Smooth muscle cell of bladder (primary cell): ENCODE measurements at places on chromosomes 16 and 17. TPM values are rescaled to one million over a fixed set of nuclear protein-coding genes. Genes with fewer than 3 reads are reported as not detected.

The PIK3R5 gene
- total RNA-seq: not detected in 2 replicates

The NR1D1 gene
- total RNA-seq: 0.85 and 1.3 TPM in 2 replicates

The TBC1D3 gene
- not detected in 2 replicates for total RNA-seq

The NLRC3 gene
- under 0.01 and 0.09 TPM in 2 replicates for total RNA-seq

The ABCC3 gene
- total RNA-seq: 17.1 and 23.8 TPM in 2 replicates

The PLD6 gene
- total RNA-seq: 2.1 and 2.9 TPM in 2 replicates

The FA2H gene
- not detected in 2 replicates for total RNA-seq
